ENCODE measurements at places on chromosomes 2 and 18. TPM values are rescaled to one million over a fixed set of nuclear protein-coding genes. Genes with fewer than 3 reads are reported as not detected.

SIX3 gene
- 1.2 TPM for total RNA-seq

DNA sequence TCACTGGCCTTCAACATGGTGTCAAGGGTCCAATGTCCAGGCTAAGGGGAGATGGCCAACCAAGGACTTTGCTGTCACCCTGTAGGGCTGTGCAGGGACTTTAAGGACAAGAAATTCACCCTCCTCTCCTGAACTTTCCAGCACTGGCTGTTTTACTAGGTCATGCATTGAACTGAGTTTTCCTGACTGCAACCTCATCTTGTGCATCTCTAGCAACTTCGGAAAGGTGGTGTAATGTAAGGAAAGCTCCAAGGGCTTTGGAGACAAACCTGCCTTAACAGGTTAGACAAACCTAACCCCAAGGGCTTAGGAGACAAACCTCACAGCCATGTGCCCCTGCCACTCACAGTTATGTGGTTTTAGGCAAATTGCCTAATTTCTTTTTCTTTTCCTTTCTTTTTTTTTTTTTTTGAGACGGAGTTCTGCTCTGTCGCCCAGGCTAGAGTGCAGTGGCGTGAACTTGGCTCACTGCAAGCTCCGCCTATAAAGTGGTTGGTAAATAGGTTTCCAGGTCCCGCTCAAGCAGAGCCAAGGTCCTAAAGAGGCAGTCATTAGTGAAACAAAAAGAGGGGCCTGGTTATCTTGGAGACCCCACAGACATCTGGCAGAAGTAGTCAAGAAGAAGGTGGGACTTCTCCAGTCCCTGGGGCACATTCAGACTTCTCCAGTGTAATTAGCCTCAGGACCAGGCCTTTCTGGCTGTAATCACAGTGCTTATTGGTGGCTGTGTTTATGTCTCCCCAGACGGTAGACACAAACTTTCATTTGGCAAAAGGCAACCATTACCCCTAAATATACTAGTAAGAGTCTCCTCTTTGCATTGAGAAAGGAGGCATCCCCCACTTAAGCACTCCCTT, 37.6 kb upstream of the PMAIP1 start:
- no peak for DNase-seq

- DNase-seq: no peak
Observed at GRCh38 chr18:5519448-5520298, 24.1 kb downstream of the EPB41L3 start.

AQP12B gene
- total RNA-seq: not detected

SOX11 gene
- 0.02 TPM for total RNA-seq

- DNase-seq: no peak
Observed at GRCh38 chr18:62766266-62766665, 50.9 kb downstream of the PHLPP1 start.

ALKAL2 gene
- not detected for total RNA-seq

- no peak for DNase-seq
Observed at GRCh38 chr2:46187112-46187618, 110.0 kb upstream of the EPAS1 start.

DNA sequence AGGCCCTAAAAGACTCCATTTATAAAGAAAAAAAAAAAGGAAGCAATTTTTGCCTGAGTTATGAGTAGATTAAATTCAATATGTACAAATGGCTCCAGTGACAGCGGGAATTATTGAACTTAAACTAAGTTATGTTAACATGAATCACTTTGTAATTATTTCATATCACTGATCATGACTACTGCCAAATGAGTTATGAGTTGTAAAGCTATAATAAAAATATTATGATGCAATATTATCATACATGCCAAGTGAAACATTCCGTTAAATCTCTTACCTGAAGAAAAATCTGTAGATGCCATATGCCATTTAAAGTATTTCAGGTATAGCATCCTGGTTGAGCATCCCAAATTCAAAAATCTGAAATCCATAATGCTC, 217.5 kb downstream of the DLGAP1 start:
- no peak for DNase-seq

GRCh38 chr2:11406267-11406957, 59.5 kb downstream of the E2F6 start:
- no peak for DNase-seq

OR6B2 gene
- total RNA-seq: not detected
